Sciatic nerve (tissue), 2 donors: ENCODE measurements at places on chromosomes 13 and 19. TPM values are rescaled to one million over a fixed set of nuclear protein-coding genes. Genes with fewer than 3 reads are reported as not detected.

PLIN5 gene
- total RNA-seq = 17.1 TPM

DNA sequence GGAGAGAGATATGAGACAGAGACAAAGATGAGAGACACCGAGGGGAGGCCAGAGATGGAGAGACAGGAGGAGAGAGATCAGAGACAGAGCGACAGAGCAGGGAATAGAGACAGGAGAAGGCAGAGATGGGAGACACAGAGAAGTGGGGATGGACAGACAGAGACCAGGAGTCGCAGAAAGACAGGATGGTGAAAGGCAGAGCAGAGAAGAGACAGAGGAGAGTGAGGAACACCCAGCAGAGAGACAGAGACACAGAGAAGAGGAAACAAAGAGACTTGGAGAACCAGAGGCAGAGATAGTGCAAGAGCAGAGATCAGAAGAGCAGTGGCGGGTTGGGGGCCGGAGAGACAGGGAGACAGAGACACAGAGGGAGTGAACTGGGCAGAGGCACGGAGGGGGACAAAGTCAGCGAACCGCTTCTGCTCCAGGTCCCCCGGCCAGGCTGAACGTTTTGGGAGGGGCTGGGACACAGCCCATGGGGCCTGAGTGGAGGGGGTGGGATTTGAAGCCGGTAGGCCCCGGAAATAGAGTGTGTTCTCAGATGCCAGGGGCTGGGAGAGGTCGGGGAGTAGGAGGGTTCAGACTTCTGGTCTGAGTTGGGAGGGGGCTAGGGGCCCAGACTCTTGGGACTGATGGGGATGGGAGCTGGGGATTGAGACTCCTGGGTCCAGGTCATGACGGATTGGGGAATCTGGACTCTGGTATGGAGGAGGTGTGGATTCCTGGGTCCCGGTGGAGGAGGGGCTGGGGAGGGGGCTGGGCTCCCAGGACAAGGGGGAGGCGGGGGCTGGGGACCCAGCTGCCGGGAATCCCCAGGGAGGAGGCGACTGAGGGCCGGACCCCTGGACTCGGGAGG lies 654 bp downstream of the ZNF579 start:
- no peak for DNase-seq

- no peak for DNase-seq
Observed at GRCh38 chr13:100525453-100526317, 62.9 kb downstream of the GGACT start.

GNA15 gene
- total RNA-seq = 9.5 TPM

GRCh38 chr13:62336507-62336906 lies 920.9 kb upstream of the PCDH20 start:
- no peak for DNase-seq

- no peak for DNase-seq
Observed at GRCh38 chr19:33748231-33748630, 48.4 kb upstream of the KCTD15 start.

PCDH20 gene
- 0.45 TPM for total RNA-seq

DNA sequence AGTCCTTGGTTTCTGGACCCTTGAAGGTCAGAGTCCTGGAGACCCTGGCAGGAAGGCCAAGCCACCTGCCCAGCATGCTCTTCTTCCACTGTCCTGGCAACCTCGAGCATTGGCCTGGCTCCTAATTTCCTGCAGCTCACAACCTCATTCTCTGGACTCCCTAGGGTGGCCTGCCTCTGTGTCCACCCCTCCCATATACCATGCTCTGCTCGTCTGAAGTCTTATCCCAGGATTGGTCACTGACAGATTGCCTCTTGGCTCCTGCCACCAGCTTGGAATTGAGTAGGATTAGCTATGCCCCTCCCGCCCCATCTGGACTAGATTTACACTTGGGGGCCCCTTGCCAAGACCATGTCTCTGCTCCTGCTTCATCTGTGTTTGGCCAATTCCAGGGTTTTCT lies 17.1 kb upstream of the WASF3 start:
- no peak for DNase-seq
